Activated T-helper 2 cell treated with anti-CD3 and anti-CD28 coated beads, Interferon-gamma antibody, Interleukin-2, Interleukin-4, amounts not matched to agents 10 μg/mL and 5 μg/mL and 100 μg/mL, durations not matched to agents 14 hours and 24 hours and 36 hours (primary cell): ENCODE measurements at places on chromosomes 1 and 21. TPM values are rescaled to one million over a fixed set of nuclear protein-coding genes. Genes with fewer than 3 reads are reported as not detected.

ARHGAP29 gene
- 0.05 and 0.18 TPM in 2 replicates for total RNA-seq

NR0B2 gene
- total RNA-seq: not detected in 2 replicates

TARBP1 gene
- 79.7 and 87.5 TPM in 2 replicates for total RNA-seq

SPRR2F gene
- total RNA-seq: not detected in 2 replicates

CDC42BPA gene
- 6.6 and 7.1 TPM in 2 replicates for total RNA-seq

OR4F16 gene
- not detected in 2 replicates for total RNA-seq

HSD11B1 gene
- total RNA-seq: 8.2 and 8.6 TPM in 2 replicates

ATAD3C gene
- total RNA-seq: 0.53 and 0.62 TPM in 2 replicates

CSRP1 gene
- 61.4 and 62.9 TPM in 2 replicates for total RNA-seq

LCE3D gene
- total RNA-seq: not detected in 2 replicates

PLA2G2C gene
- 0.30 TPM in 1 of 2 replicates, not detected in the other for total RNA-seq

ZNF644 gene
- 49.8 and 56.1 TPM in 2 replicates for total RNA-seq

FCRL1 gene
- not detected in 2 replicates for total RNA-seq

ASTN1 gene
- not detected in 2 replicates for total RNA-seq

DNA sequence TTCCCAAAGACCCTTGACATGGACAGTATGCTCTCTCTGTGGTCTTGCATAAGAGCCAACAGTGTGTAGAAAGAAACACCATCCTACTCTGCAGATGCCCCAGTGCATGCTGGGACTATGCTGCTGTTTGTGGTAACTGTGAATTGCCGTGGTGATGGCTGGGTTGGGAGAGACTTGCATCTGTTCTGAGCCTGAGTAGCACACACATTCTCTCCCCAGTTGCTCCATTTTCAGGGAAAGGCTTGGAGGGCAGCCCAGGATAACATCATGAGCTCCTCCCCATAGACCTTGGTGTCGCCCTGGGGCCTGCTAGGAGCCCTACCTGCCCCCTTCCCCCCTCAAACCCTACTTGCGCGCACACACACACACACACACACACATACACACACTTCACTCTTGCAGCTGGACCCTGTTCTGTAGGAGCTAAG, 120.9 kb upstream of the IPO9 start:
- no peak for DNase-seq

- DNase-seq: no peak
Observed at GRCh38 chr1:99464738-99465137, 181.2 kb upstream of the PALMD start.

DNA sequence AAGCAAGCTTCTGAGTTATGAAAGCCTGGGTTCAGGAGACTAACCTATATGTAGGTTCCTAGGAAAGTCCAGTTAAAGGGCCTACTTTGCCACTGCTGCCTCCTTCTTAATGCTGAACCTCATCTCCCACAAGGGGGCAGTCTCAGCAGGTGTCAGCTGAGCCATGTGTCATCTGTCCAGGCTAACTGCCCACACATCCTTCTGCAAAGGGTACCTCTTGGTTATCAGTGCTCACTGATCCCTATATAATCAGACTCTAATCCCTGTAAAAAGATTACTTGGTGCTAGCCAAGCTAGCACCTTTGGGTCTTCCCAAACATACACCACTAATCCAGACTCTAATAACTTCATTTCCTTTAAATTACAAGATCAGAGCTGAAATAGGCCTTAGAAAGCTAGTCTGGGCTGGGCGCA, 9.0 kb downstream of the PRDX1 start:
- peak; percentile 45 for DNase-seq

DNA sequence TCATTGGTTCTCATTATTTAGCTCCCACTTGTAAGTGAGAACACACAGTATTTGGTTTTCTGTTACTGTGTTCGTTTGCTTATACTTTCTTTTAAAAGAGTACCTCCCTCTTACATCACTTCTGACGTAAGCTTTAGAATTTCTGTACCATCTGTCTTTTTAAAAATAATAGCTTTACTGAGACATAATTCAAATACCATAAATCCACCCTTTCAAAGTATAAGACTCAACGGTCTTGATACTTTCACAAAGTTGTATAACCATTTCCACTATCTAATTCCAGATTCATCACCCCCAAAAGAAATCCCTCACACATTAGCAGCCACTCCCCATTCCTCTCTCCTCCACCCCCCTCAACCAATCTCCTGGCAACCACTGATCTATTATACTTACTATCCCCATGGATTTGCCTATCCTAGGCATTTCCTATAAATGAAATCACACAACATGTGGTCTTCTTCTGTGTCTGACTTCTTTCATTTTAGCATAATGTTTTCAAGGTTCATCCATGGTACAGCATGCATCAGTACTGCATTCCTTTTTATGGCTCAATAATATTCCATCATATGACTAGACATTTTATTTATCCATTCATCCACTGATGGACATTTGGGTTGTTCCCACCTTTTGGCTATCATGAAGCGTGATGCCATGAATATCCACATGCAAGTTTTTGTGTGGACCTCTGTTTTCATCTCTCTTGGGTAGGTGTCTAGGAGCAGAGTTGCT, 104.7 kb downstream of the HLCS start:
- no peak for DNase-seq

- no peak for DNase-seq
Observed at GRCh38 chr1:247266053-247266452, 10.2 kb downstream of the VN1R5 start.

- DNase-seq: no peak
Observed at GRCh38 chr1:29499104-29499650, 262.9 kb downstream of the PTPRU start.

GRCh38 chr1:13956393-13956792, 256.4 kb downstream of the PRDM2 start:
- no peak for DNase-seq

GRCh38 chr1:29581256-29581655, 344.9 kb downstream of the PTPRU start:
- no peak for DNase-seq

- DNase-seq: no peak
Observed at GRCh38 chr1:239884796-239885195, 206.9 kb upstream of the FMN2 start.

DNA sequence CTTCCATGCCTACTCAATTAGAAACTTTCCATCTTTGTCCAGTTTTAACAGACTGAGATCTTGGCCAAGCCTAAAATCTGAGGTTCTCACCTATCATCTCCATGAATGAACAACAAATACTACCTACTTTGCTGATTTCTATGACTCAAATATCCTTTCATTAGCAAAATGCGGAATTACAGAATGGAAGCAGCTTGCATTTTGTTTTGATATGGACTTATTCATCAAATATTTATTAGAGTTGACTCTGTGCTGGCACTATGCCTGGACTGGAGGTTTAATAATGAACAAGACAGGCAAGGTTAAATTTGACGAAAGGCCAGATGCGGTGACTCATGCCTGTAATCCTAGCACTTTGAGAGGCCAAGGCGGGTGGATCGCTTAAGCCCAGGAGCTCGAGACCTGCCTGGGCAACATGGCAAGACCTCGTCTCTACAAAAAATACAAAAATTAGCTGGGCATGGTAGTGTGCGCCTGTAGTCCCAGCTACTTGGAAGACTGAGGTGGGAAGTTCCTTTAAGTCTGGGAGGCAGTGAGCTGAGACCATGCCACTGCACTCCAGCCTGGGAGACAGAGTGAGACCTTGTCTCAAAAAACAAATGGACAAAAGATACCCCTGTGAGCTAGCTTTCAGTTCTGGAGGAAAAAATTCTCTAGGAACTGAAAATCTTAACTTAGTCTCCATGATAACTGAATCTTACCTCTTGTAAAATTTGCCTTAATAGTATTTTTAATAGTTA, 29.4 kb upstream of the SOD1 start:
- no peak for DNase-seq

DNA sequence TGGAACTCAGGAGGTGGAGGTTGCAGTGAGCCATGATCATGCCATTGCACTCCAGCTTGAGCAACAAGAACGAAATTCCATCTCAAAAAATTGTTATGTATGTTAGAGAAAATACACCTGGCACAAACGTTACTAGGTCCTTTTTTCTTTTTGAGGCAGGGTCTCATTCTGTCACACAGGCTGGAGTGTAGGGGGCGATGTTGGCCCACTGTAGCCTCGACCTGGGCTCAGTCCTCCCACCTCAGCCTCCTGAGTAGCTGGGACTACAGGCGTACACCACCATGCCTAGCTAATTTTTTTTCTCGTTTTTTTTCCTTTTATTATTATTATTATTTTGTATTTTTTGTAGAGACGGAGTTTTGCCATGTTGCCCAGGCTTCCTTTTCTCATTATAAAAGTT, 4.4 kb downstream of the HAX1 start:
- no peak for DNase-seq

GRCh38 chr1:5595531-5596170, 396.6 kb downstream of the NPHP4 start:
- no peak for DNase-seq

- no peak for DNase-seq
Observed at GRCh38 chr1:189654906-189655305, 822.8 kb downstream of the BRINP3 start.

- peak; percentile 33 for DNase-seq
Observed at GRCh38 chr1:44775930-44776729, 790 bp downstream of the RPS8 start.

DNA sequence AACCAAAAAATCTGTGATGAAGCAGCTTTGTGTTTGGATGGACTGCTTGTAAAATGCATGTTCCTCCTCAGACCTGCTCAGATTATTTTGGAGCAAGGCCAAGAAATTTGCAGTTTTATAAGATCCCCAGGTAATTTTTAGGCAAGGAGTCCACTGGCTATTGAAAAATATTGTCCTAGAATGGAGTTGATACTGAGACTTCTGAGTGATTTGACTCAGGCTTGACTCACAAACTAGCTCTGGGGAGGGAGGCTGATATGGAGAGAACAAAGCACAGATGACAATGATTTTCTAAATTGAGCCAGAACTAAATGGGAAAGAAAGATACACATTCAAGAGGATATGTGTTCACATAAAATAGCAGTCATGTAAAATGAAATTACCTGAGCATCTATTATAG, 36.7 kb downstream of the AGL start:
- DNase-seq: no peak

DNA sequence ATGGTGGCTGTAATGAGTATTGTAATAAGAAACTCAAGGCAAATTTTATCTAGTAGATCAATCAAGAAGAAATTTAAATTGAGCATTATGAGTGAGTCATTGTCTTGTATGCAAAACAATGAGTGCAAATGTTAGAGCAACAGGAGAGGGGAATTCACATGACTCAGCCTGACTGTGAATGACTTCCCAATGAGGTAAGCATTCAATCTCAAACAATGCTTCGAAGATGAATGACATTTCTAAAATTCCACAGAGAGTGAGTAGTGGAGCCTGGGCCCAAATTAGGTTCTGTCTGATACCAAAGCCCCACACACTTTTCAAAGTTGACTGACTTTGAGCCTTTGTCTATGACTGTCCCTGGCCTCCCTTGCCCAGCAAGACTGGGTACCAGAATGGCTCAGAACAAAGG, 738.0 kb downstream of the PTPRU start:
- DNase-seq: no peak

DNA sequence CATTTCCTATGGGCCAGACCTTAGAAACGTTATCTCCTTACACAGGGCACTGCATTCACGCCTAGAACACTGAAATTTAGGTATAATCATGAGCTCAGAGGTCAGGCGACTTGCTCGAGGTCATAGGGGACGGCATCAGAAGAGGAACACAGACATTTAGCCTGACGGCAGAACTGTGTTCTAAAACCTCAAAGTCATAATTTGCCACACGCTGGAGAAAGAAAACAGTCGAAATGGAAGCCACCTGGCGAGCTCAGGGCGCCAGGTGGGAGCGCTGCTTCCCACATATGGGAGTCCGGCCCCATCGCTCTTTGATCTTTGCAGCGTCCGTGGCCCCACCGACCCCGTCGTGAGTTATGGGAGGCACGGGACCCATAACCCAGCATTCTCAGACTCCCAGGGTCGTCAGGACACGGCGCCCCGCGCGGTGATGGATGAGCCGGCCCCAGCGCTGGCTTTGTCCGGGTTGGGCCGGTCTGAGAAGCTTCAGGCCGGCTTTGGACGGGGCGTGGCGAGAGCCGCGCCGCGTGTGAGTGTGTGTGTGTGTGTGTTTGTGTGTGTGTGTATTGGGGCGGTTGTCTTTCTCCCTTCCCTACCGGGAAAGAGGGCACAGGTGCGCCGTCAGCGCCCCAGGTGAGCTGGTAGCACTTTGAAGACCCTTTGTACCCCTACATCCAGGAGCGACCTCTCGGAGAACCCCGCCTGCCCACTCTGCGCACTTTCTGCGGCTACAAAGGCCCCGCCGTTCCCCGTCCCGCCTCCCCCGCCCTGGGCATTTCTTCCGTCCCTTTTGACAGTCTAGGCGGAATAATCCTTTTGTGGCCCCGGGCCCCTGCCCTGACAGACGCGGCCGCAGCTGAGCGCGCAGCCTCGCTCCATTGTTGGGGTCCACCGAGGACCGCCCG, 861 bp upstream of the DRAXIN start:
- DNase-seq: no peak

GRCh38 chr21:44285138-44285992, at the start of gene AIRE:
Gene AIRE (plus strand): TSS chr21:44285876. CDS start chr21:44286007, 131 bp downstream.
- no peak for DNase-seq

DNA sequence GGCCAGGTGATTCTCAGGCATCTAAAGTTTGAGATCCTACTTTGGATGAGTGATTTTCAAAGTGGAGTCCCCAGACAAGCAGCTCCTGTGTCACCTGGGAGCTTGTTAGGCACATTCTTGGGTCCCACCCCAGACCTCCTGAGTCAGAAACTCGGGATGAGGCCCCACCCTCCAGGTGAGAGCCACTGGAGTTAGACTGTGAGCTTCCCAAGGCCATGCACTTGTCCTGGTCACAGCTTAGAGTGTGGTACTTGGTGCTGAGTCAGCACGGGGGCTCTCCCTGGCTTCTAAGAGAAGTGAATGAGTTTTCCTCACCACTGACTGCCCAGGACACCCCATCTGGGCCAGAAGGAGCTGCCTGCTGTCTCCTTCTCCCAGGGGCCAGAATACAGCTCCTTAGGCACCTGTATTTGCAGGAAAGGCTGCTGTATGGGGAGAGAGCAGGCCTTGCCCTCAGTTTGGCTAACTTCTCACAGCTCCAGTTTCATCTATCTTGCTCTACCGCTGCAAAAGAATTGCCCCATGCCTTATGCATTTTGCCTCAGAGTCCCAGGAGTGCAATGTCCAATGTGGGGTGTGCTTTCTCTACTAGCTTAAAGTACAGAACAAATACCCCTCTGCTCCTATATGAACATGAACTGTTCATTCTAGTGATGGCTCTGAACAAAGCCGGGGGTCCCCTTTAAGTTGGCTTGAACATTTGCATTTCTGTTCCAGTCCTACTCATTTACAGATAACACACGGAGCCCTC, 98.1 kb downstream of the PSMG1 start:
- DNase-seq: no peak
